ENCODE measurements at places on chromosomes 4 and X.

DNA sequence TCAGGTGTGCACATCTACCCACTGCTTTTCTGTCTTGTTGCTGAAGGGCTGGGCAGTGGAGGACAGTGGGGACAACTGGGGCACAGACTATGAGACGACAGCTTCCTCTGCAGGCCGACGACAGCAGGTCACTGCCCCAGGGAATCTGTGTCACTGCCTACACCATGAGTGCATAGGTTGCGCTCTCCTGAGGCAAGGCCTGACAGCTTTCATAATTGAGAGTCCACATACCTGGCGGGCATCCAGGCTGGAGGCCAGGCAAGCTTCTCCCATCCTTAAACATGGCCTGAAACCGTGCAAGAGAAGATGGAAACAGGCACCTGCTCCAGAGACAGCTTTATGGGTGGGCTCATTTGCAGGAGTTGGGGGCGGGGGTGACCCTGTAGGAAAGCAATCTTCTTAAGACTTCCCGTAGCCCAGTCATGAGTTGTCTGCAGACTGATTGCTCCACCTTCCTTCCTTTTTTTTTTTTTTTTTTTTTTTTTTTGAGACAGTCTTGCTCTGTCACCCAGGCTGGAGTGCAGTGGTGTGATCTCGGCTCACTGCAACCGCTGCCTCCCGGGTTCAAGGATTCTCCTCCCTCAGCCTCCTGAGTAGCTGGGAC is 2.9 kb downstream of the ANOS1 start:
- no peak for DNase-seq

DNA sequence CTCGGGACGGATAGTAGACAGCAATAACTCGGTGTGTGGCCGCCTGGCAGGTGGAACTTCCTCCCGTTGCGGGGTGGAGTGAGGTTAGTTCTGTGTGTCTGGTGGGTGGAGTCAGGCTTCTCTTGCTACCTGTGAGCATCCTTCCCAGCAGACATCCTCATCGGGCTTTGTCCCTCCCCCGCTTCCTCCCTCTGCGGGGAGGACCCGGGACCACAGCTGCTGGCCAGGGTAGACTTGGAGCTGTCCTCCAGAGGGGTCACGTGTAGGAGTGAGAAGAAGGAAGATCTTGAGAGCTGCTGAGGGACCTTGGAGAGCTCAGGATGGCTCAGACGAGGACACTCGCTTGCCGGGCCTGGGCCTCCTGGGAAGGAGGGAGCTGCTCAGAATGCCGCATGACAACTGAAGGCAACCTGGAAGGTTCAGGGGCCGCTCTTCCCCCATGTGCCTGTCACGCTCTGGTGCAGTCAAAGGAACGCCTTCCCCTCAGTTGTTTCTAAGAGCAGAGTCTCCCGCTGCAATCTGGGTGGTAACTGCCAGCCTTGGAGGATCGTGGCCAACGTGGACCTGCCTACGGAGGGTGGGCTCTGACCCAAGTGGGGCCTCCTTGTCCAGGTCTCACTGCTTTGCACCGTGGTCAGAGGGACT is 5.7 kb upstream of the MSANTD1 start:
- no peak for DNase-seq

- no peak for DNase-seq
Measured at GRCh38 chr4:151575646-151576045, 166.7 kb downstream of the FHIP1A start.

GRCh38 chrX:69024931-69025330 is 140.3 kb downstream of the PJA1 start:
- peak; percentile 48 for DNase-seq

DNA sequence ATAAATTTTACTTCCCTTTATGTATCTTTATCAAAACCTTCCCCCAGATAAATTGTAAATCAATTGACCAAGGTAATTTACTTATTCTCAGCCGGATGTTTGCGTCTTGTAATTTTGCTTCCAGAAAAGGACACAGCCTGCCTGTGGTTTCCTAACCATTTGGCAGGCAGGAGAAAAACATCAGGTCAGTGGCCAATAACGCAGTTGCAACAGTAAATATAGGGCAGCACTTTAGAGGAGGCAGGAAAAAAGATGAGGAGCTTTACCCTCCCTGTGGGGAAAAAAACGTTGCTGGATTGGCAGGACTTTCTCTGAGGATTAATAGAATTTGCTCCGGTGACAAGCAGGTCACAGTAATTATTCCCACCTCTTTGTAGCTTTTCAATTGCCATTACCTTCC is 2618.1 kb downstream of the ARAP2 start:
- no peak for DNase-seq

- no peak for DNase-seq
Measured at GRCh38 chrX:349196-349595, 30.6 kb upstream of the GTPBP6 start.

DNA sequence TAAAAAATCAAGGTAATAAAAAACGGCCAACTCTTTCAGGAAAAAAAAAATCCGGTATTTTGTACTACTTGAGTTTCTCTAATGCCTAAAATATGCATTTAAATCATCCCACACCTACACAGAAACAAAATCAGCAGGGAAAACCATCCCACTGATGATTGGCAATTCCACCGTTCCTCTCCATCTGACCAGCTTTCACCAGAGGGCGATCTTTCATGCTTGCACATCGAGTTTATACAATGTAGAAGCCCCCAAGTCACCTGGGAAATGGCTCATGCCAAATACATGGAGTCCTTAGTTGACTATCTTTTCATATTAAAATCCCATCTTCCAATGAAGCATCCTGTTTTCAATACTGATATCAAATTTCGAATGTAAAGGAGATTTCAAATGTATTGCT is 69.2 kb downstream of the PTCHD1 start:
- no peak for DNase-seq

DNA sequence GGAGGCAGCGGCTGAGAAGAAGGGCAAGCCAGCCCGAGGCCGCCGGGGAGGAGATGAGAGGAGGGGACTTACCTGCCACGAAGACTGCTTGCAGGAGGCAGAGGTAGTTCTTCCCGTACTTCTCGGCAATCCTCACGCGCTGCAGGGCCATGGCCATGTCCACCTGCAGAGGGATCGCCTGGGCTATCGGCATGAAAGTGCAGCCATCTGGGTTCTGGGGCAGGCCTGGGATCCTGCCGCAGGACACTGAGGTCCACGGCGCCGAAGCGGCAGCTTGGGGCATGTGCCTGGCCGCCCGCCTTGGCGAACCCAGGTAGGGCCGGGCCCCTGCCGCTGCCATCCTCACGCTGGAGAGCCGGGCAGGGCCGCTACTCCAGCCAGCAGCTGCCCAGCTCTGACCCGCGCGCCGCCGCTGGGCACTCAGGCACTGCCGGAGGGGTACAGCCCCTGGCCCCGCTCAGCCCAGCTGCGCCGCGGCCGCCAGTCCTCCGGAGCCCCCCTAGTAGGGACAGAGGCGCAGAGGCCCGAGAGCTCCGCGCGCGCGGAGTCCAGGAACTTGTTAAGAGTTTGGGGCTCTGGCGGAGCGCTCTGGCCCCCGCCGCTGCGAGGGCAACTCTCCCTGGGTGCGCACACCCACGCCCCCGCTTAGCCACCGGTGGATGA is 16.0 kb downstream of the MCF2 start:
- DNase-seq = peak; percentile 4

- no peak for DNase-seq
Measured at GRCh38 chr4:104429150-104429741, 65.4 kb downstream of the CXXC4 start.

GRCh38 chr4:165909947-165910346 is 36.9 kb downstream of the TLL1 start:
- DNase-seq = no peak

DNA sequence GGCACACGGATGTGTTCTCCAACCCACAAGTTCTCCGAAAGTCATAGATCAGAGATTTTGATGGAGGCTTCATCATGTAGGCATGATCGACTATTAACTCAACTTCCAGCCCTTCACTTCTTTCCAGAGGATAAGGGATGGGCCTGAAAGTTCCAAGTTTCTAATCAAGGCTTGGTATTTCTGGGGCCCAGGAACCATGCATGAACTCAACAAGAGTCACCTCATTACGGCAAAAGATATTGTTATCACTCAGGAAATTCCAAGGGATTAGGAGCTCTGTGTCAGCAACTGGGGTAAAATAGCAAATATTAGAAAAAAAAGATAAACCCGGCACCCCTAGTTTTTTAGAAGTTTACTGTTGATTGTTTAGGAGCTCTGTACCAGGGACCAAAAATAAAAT is 240.1 kb upstream of the PPP1R2C start:
- no peak for DNase-seq

GRCh38 chr4:101160792-101161592 is 186.3 kb downstream of the PPP3CA start:
- no peak for DNase-seq

DNA sequence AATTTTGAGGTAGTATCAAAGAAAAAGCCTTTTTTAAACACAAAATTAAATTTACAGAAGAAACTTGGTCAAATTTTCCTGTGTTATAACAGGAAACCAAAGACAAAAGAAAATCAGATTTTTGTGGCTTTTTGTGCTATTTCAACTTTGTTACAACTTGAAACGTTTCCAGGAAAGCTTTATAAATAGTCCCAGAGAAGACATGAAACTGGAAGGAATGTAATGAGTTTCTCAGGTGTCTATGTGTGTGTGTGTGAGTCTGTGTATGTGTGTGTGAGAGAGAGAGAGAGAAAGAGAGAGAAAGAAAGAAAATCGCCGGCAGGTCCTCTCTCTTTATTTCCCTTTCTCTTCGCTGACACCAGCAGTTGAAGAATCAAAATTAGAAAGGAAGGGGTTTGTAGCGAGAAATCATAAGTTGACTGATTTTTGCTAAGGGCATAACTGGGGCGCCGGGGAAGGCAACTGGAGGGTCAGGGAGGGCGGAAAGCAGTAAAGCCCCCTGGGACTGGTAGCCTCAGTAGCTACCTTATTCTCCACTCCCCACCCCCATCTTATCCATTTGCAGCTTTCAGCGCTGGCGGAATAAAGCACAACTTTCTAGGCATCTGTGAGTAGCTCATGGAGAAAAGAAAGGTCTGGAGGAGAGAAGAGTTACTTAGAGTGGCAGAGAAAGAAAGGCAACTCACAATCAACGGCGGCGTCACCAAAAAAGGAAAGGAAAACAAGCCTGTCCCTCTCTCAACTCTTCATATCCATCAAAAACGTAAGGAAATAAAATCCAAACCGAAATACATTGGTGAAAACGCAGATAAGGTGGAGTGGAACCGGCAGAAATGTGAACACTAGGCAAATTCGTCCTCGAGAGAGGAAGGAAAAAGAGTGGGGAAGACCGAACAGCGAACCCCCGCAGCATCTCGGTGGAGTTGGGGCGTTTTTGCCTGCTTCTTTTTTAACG is 1.3 kb downstream of the TMEM47 start:
- DNase-seq = no peak

DNA sequence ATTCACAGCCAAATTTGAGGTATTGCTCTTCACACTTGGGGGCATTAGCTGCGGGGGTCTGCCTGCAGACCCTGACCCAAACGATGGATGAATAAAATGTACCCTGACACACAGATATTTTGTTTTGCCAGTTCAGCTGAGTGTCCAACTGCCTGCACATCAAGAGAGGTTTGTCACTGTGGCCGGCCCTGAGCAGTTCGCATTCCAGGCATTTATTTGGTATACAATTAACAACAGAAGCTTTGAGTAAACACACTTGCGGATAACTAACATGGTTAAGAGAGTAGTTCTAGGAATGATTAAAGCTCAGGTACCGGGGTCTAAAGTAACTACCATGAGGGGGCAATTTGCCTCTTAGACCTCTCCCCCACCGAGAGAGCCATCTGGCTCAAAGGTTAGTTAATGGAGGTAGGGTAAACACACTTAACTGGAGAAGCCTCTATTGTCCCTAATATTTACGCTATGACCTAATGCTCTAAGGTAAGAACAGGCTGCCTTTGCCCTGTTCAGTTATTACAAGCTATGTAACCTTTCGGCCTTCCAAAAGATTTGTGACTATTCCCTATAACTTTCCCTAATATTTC is 162.0 kb downstream of the SNCA start:
- DNase-seq = no peak

GRCh38 chr4:123833171-123833643 is 436.6 kb downstream of the SPRY1 start:
- DNase-seq = no peak

DNA sequence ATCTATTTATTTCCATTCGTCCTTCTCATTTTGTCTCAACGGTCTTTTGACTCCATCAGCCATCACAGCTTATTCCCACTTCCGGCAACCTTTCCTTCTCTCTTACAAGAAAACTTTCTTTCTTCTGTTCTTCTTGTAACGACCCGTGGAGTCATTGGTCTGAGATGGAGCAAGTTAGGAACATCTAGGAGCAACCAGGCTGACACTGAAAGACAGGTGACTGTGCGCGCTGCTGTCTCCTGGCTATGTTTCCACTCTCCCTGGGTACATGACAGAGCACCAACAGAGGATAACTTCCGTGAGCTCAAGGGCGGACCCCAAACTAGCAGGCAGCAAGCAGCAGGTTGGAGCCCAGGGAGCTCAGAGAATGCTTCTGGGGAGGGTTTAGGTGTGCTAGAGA is 2.5 kb downstream of the FGF5 start:
- no peak for DNase-seq

GRCh38 chrX:155841232-155841631 is 39.9 kb upstream of the VAMP7 start:
- no peak for DNase-seq

GRCh38 chrX:37926700-37927099 is 79.3 kb upstream of the DYNLT3 start:
- DNase-seq = peak; percentile 30

GRCh38 chr4:100742045-100742444 is 224.2 kb upstream of the EMCN start:
- DNase-seq = peak; percentile 4

DNA sequence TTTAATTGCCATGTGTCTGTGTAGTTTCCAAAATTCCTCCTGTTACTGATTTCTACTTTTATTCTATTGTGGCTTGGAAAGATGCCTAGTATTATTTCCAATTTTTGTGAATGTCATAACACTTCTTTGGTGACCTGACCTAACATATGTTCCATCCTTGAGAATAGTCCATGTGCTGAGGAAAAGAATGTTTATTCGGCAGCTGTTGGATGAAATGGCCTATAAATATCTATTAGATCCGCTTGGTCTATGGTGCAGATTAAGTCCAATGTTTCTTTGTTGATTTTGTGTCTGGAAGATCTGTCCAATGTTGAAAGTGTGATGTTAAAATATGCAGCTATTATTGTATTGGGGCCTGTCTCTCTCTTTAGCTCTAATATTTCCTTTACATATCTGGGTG is 219.2 kb upstream of the HDX start:
- DNase-seq = no peak

GRCh38 chr4:3765271-3766035 is 732 bp upstream of the ADRA2C start:
- peak; percentile 79 for DNase-seq

DNA sequence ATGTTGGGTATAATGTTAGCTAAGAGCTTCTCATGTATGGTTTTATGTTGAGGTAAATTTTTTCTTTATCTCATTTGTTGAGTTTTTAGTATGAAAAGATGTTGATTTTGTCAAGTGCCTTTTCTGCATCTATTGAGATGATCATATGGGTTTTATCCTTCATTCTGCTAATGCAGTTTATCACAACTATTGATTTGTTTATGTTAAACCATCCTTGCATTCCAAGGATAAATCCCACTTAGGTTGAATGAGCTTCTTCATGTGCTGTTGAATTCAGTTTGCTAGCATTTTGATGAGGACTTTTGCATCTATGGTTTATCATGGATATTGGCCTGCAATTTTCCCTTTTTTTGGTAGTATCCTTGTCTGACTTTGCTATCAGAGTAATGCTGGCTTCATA is 93.3 kb downstream of the SYTL5 start:
- DNase-seq = no peak
